Motor neuron (in vitro differentiated cells): ENCODE measurements at places on chromosomes 11 and 22. TPM values are rescaled to one million over a fixed set of nuclear protein-coding genes. Genes with fewer than 3 reads are reported as not detected.

Gene SHANK2
- total RNA-seq: 0.36 and 0.81 TPM in 2 replicates

- peak; percentile 81 for ATAC-seq
Observed at GRCh38 chr11:8219257-8220021, 44.2 kb downstream of the LMO1 start.

Gene NCR3LG1
- 41.7 and 46.6 TPM in 2 replicates for total RNA-seq

DNA sequence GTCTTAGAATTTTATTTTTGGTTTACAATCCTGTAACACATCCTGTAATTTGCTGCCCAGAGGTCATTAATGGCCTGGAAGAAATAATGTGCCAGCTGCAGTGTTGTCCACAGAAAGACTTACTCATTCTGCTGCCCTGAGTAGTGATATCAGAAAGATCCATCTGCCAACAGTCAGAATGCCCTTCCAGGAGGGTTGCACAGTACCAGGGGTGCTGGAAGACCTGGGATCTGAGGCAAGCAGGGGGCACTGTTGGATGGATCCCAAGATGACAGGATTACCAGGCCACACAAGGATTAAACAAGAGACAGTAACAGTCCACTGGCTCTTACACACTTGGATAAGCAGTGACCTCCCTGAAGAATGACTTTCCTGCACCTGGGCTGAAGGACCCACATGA is 93.8 kb upstream of the TOP3B start:
- ATAC-seq: no peak

- peak; percentile 79 for ATAC-seq
Observed at GRCh38 chr22:23565915-23566704, 14.0 kb downstream of the IGLL1 start.

- ATAC-seq: peak; percentile 31
Observed at GRCh38 chr11:76629853-76630599, 40.5 kb downstream of the LRRC32 start.

Gene SAA2
- not detected in 2 replicates for total RNA-seq

DNA sequence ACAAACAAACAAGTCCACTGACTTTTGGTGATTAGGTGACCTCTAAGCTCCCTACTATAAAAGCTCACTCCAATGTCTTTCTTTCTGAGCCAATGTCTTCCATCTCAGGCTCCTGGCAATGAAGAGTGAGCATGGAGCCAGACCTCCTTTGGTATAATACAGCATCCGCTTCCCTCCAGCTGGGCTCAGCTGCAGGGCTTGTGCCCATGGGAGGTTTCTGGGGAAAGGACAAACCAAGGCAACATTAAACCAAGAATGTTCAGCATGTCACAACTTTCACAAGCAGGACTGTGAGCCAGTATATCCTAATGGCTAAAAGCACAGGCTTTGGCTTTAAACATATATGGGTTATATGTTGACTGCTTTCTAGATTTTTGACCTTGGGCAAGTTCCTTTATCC is 58.8 kb downstream of the EHF start:
- no peak for ATAC-seq

DNA sequence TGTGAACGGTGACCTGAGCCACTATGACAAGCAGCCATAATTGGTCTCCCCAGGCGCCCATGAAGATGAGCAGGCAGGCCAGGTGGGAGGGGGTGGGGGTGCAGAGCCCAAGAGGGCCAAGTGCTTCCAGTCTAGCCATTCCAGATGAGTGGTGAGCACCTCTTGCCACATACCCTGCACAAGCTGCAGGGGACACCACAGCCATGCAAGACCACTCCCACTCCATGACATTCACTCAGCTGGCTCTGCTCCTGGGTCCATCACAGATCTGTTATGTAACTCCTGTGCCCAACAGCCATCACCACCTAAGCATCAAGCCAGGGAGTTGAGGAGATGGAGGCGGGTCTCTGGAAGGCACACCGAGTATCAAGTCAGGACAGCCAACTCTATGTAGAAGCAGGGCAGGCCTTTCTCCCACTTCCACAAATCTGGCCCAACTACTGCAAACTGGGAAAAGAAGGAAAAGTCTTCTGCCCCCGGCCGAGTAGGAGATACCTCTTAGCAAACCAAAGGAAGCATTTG is 8.4 kb downstream of the TMEM184B start:
- no peak for ATAC-seq

DNA sequence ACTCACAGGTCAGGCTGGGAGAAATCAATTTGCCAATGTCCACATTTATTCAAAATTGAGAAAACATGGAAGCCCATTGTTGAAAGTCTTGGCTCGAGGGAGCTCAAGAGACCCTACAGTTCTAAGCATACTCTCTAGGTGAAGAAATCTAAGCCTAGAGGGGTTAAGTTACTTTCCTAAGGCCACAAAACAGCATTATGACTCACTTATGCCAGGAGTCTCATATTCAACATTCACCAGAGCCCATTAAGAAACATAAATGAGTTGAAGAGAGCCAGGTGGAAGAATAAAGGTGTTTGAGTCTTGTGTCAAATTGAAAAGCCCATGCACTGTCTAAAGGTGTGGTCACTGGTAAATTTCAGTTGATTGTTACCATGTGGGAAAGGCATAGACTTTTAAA is 108.1 kb downstream of the INSC start:
- ATAC-seq: no peak

DNA sequence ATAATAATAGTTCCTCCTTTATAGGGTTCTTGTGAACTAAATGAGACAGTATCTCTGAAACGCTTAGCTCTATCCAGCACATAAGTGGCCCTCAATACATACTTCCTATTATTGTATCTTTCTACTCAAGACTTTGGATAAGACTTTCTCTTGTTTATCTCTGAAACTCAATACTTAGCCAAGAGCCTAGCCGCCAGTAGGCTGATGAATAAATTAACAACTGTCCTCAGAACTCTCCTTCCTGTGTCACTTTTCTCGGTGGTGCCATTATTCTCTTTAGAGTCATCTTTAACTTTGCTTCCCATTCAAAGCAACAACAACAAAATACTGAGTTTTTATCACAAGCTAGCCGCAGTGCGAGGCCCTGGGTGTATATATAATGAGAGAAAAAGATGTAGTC is 86.9 kb downstream of the FAM83F start:
- ATAC-seq: no peak

GRCh38 chr11:16406226-16406625 is 49.9 kb upstream of the SOX6 start:
- ATAC-seq: no peak

- ATAC-seq: no peak
Observed at GRCh38 chr11:26112264-26112663, 219.7 kb upstream of the ANO3 start.

Gene PNPLA3
- total RNA-seq: 3.3 and 4.0 TPM in 2 replicates
